Thymus (tissue), 14 donors: ENCODE measurements at places on chromosomes 6 and 20.

DNA sequence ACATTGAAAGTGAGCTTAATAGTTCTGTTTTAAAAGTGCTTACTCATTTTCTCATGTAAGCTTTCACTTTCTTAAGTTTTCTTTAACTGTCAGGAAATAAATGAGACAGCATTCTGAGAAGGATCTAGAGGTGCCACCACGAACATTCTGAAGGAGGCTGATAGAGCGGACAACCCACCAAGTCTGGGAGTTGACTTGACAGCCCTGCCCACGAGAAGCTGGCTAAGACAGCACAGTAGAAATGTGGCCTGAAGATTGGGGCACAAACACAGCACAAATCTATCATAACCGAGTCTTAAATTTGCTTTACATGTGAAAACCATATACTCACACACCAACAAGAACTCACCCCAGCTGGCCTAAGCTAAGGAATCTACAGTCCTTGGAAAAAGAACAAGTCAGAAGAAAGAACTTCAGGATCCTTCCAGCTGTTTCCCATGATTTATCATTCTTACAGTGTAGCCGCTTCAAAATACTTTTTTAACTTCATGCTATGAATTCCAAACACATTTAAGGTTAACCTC lies 144.2 kb upstream of the TNFAIP3 start:
- no peak for DNase-seq

DNA sequence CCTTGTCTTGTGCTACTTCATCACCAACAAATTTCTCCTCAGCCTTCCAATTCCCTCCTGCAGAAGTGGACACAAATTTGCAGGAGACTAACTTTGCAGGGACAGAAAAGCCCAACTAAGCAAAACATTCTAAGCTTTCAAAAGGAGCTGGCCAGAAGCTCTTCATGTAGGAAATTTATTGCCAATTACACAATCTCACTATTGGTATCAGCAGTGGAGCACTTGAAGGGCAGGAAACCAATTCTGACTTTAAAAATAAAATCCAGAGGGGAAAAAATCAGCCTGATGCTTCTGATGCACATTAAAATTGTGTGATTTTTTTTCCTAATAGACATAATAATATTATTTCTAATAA lies 193.3 kb downstream of the LY86 start:
- no peak for DNase-seq

- no peak for DNase-seq
These were observed 122.6 kb downstream of the OPRM1 start for GRCh38 chr6:154161689-154162088.

DNA sequence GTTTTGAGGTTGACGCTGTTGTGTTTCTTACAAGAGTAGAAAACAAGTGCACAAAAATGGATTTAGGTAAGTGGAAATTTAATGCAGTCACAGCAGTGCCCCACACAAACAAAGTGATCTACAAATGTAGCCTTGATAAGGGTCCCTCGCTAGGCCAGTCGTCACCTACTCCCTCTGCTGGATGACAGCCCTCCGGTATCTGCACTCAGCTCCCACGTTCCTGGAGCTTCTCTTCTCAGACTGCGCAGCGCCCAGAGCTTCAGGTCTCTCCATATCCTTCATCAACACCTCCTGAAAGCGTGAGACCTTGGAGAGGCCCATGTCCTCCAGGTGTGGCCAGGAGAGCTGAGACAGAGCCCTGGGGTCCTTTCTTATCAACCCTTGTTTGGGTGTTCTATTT lies 58.3 kb upstream of the MAP3K4 start:
- DNase-seq: no peak

DNA sequence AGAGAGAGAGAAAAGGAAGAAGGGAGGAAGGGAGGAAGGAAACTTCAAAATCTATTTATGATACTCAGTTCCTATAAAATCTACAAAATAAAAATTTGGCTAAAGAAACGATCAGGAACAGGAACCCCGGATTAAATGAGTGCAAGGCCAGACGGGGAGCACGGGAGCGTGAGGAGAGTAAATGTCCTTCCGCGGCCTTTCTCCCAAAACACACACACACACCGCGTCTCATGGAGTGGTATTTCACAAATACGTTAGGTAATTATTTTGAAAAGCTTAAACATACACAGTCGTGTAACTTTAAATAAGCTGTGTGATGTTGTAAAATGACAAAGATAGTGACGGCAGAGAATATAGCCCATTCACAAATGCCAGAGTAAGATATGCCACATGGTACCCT lies 125.7 kb upstream of the AFDN start:
- no peak for DNase-seq

DNA sequence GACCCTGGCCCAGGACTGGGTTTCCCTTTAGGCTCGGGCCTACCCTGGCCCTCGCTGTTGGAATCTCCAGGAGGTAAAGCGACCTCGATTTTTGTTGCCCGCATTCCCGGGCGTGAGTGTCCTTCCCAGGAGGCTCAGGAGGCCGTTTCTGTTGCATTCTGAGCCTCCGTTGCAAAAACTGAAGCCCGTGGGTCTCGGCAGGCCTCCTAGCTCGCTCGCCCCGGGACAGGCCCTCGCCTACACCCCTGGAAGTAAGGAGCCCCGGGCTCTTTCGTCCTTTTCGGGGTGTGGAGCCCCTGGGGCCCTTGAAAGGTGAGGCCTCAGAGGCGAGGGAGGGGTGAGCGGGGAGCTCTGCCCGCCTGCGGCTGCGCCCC lies 2.3 kb downstream of the NR2E1 start:
- no peak for DNase-seq

GRCh38 chr6:106086814-106087175 lies 659 bp downstream of the PRDM1 start:
- DNase-seq: no peak

GRCh38 chr6:162670345-162670744 lies 57.2 kb downstream of the PRKN start:
- no peak for DNase-seq

- no peak for DNase-seq
These were observed 52.9 kb upstream of the MLN start for GRCh38 chr6:33856655-33857054.

DNA sequence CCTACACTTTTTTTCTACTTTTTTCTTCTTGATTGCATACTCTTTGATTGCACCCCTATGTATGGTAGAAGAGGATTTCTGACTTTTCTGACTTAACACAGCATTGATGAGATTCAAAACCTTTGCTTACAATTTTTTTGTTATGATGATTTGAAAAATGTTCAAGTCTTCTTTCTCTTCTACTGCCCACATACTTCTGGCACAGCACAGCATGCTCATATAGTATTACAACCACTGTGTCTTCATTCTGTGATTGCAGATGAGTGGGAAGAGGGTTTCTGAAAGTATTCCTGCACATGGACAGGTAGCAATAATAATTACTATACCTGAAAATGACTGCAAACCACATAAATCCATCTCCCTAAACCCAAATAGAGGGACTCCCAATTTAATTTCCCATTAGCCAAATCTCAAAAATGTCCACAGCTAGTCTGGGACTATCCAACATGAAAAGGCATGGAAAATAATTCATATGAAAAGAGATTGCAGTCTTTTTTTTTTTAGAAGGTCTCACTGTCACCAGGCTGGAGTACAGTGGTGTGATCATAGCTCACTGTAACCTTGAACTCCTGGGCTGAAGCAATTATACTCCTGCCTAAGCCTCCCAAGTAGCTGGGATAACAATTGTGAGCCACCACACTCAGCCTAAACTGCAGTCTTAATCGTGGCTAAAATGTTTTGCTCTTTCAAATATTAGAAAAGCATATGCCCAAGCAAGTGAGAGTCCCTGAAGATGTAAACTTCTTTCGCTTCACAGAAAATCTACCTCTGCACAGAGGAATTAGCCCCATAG lies 15.9 kb upstream of the TENT5A start:
- no peak for DNase-seq
